ENCODE measurements at places on chromosomes 4 and X. TPM values are rescaled to one million over a fixed set of nuclear protein-coding genes. Genes with fewer than 3 reads are reported as not detected.

DNA sequence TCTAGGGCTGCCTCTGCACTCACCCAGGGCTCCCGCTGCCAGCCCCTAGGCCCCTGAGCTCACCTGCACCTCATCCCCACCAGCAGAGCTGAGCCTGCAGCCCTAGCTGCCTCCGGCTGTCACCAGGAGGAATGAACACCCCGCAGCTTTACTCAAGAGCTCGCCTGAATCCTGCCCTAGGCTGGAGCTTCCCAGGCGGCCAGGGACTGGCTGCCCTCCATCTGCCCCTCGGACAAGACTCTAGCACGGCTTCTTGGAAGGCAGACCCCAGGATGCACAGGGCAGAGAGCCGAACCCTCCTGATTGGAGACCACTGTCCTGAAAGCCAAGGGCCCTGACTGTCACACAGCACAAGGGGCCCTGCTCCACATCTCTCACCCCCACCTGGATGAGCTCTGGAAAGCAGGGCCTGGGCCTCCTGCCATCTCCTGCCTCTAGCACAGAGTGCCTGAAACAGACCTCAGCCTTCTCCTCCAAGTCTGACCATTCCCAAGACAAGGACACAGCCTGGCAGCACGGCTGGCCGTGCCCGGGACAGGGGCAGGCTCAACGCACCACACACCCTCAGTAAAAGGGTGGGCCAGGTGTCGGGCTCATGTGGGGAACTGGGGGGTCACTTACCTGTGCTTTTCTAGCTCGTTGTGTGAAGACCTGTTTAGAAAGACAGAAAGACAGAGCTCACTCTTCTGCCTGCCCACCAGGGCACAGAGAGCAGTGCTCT, 4.4 kb downstream of the MXD4 start:
- DNase-seq, result no peak

GRCh38 chr4:122341886-122342285, 36.9 kb upstream of the ADAD1 start:
- no peak for DNase-seq

Gene FDCSP
- not detected for polyA plus RNA-seq

DNA sequence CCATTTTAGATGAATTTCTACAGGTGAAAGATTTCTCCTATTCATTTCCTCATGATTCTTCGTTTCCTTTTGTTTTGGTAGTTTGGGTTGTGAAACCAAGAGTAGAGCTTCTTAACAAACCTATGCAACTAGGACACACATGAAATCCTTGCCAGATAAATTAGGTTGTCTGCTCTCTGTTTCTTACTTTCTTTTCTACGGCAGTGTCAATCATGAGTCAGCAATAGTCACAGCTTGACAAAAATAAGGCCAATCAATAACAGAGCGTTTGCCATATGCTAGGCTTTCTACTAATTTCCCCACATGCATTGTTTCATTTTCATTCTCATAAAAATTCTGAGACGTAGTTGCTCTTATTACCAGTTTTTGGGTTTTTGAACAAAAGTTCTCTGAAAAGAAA, 20.3 kb downstream of the CLRN2 start:
- DNase-seq, result no peak

DNA sequence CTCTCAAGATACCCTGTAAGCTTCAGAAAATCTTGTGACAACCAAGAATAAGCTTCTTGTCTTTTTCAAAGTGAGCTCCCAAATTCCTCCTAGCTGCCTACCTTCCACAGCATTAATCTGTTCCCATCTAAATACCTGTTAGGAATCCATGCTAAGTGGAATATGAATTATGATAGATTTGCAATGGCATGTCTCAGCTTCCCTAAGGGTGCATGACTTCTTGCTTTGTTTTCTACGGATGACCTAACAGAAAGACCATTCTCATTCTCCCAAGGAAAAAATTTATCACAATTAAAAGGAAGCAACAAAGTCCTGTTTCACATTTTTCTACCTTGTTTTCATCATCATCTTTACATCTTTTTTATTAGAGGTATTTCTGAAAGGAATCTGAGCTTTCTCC, 532.7 kb downstream of the GRXCR1 start:
- DNase-seq, result no peak

Gene AADAT
- 1.8 TPM for polyA plus RNA-seq

DNA sequence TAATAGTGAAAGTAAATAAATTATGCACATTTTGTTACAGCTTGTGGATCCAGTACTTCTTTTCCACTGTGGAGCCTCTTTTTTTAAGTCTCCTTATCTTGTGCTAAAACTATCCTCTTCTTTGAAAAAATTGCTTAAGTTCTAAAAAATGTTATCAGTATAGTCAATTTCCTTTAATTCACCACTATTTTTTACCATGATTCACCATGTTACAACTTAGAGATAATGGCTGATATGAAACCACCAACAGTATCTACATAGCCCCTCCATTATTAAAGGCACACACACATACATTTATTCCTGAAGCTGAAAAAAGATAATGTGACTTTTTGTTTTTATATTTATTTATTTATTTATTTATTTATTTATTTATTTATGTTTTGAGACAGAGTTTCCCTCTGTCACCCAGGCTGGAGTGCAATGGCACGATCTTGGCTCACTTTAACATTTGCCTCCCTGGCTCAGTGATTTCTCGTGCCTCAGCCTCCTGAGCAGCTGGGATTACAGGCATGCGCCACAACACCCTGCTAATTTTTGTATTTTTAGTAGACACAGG, 243.2 kb downstream of the SPOCK3 start:
- DNase-seq, result no peak

Gene NSDHL
- polyA plus RNA-seq, result 44.5 TPM

Gene TXK
- not detected for polyA plus RNA-seq

Data from endothelial cell of umbilical vein (primary cell).